ENCODE measurements at places on chromosomes 7 and 10. TPM values are rescaled to one million over a fixed set of nuclear protein-coding genes. Genes with fewer than 3 reads are reported as not detected.

DNA sequence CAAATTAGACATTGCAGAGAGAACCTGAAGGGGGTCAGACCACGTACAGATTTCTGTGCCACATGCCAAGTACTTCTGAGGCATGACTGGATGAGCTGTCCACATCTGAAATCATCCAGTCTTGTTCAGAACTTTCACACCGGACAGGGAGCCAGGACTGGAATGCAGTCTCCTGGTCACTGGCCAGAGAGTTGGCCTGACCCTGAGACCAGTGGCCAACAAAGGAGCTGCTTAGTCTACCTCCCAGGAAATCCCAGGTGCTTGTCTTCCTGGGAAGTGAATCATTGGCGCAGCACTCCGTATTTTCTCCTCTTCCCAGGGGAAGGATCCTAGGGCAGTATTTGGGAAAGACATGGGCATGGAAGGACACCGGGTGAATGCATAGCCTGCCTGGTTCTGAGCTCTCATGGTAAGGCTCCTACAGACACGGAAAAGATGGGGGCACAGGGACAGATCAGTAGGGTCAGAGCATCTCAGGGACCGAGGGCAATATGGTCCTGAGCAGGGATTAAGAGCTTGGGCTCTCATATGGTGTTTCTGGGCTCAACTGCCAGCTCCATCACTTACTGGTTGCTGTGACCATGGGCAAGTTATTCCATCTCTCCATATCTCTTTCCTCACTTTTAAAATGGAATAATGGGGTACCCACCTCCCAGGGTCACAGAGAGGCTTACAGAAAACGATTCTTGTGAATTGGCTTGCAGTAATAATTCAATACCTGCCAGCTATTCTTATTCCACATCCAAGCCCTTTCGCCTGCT is 1.3 kb upstream of the SCD start:
- peak overlapping the region; percentile 82 for H3K27ac ChIP-seq
- H3K4me1 ChIP-seq: peaks cover 62% of the 10 kb centered on the region
- H3K27me3 ChIP-seq: no peaks in the 10 kb centered on the region
- H3K4me3 ChIP-seq: peak overlapping the region; percentile 95
- DNase-seq: no peak
- peaks cover 14% of the 10 kb centered on the region for H3K36me3 ChIP-seq

DNA sequence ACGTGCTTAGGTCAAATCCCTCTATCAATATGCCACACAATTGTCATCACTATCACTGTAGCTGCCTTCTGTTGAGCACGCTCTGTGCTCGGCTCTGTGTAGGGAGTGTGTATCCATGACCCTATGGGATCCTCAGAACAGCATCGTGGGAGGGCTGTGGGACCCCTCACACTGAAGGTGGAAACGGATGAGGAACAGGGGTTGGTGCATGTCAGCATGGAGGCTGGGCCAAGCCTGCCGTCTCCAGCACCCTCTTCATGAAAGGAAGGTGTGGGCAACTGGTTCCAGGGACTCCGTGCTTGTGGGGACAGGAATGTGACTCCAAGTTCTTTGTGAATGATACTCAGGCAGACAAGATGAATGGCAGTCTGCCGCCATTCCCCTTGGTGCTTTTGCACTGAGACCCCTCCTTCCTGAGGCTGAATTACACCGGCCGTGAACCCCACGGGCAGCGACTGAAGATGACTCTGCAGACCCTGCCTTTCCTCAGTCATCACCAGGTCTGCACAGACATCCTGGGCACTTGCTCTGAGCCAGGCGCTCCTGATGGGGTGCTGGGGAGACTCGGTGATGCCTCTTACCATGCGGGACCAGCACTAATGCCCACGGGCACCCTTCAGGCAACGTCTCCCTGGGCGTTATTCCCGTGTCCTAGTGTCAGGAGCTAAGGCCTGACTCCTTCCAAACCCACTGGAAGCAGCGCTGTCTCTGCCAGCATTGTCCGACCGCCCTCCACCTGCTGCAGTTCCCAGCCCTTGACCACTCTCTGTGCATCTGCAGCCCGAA is 495.2 kb downstream of the TCERG1L start:
- H3K27ac ChIP-seq: no peak overlapping the region
- no peaks in the 10 kb centered on the region for H3K27me3 ChIP-seq
- H3K4me1 ChIP-seq: no peaks in the 10 kb centered on the region
- H3K36me3 ChIP-seq: no peaks in the 10 kb centered on the region

DNA sequence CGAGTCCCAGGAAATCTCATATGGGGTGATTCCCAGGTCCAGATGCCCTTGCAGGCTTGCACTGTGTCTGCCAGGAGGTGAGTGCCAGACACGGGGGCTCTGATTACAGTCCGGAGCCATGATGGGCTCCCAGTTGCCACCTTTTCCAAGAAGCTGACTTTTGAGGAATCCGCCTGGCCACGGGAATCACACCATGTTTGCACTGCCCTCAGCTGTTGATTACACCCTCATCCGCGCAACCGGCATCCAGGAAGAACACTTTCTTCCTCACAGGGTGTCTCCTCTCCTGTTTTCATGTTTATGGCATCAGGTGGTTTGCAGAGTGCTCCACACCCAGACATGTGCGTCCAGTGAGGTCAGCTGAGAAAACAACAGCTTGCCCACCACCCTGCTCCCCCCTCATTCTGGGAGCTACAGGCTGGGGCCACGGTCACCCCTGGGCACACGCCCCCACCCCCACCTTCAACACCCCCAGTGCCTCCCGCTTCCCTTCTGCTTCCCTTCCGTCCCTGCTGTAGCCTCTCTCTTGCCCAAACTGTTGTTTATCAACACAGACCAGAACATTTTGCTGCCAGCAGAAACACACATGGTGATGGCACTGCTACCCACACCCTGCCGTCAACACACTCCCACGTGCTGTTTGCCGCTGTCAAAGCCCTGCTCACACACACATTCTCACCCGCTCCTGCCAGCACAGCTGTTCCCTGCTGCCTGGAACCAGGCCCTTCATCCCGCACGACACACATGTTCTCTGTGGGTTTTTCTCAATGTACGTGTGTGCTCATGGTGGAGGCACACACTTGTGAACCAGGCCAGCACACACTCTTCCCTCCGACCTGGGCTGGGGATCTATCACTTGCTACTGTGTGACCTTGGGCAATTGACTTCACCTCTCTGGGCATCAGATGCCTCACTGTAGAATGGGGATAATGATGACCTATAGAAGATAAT is 35.8 kb downstream of the DDIT4 start:
- H3K4me1 ChIP-seq: peaks cover 25% of the 10 kb centered on the region
- no peak for DNase-seq
- no peaks in the 10 kb centered on the region for H3K27me3 ChIP-seq
- no peak overlapping the region for H3K4me3 ChIP-seq
- H3K27ac ChIP-seq: peak overlapping the region; percentile 47
- no peaks in the 10 kb centered on the region for H3K36me3 ChIP-seq

- H3K27me3 ChIP-seq: no peaks in the 10 kb centered on the region
- peaks cover 27% of the 10 kb centered on the region for H3K4me1 ChIP-seq
- H3K4me3 ChIP-seq: no peak overlapping the region
Observed at GRCh38 chr10:132406181-132406580, 9.2 kb downstream of the PWWP2B start.

DNA sequence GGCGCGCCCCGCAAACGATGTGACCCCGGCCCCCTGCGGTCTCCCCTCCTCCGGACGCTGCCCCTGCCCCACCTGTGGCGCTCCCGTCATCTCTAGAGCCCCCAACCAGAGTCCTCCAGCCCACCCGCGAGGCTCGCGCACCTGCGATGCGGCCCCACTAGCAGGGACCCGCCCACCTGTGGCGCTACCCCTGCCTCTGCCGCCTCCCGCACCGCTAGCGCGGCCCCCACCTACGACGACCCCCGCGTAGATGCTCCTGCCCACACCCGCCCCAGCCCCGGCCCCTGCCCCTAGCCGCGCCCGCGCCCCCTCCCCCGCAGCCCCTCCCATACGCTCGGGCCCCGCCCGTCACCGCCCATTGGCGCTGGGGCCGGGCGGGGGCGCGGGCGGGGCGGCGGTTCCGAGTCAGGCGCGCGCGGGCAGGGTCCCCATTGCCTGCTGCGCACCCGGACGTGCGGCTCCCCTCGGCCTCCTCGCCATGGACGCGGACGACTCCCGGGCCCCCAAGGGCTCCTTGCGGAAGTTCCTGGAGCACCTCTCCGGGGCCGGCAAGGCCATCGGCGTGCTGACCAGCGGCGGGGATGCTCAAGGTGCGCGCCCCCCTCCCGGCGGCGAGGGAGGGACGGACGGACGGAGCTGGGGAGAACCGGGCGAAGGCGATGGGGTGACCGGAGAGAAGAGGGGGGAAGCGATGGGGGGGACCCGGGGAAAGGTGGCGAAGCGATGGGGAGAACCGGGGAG is at the start of gene PFKP:
Gene PFKP, plus strand, starts transcription at position 431 of the 741 bp plus-strand sequence. Its CDS starts 48 bp downstream, at position 479.
- H3K27me3 ChIP-seq: no peaks in the 10 kb centered on the region
- H3K36me3 ChIP-seq: peaks cover 12% of the 10 kb centered on the region
- peak within 1 kb of the TSS; percentile 82 for H3K27ac ChIP-seq
- DNase-seq: no peak
- H3K4me3 ChIP-seq: peak within 1 kb of the TSS; percentile 91

ESYT2 gene
- total RNA-seq: 146 TPM

DNA sequence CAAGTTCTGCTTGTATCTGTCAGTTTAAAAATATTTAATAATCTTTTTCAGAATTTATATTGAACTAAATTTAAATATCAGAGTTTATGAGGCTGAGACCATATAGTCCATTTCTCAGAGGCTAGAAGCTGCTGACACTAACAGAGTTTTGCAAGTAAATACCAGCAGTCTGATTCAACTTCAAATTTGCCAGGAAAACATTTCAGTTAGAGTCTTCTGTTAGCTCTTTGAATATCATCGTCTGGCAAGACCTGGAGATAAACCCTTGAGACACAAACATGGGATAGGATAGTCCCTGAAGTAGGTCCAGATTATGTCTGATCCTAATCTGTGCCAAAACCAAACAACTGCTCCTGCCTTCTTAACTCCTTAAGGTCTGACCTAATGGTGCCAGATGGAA is 472.8 kb upstream of the STEAP1 start:
- no peak overlapping the region for H3K27ac ChIP-seq
- no peaks in the 10 kb centered on the region for H3K4me1 ChIP-seq
- H3K27me3 ChIP-seq: no peaks in the 10 kb centered on the region
- no peak overlapping the region for H3K4me3 ChIP-seq
- DNase-seq: no peak
- no peaks in the 10 kb centered on the region for H3K36me3 ChIP-seq

CPXM2 gene
- not detected for total RNA-seq

DNA sequence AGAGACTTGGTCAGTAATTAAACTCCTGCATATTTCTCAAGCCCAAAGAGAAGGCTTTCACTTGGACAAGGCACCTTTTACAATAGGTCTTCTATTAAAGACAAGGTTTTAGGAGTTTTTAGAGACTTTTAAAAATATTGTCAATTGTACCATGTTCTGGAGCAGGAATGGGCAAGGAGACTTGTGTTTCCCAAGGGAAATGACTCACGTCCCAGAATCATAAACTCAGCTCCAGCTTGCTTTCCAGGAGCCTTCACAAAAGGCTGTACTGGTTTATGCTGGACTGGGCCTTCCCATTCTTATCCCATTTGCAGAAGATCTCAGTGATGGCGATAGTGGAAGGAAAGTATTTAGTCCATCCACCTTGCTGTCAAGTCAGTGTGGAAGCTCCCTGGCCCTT is 7.8 kb upstream of the GLI3 start:
- no peak for DNase-seq
- no peaks in the 10 kb centered on the region for H3K27me3 ChIP-seq
- H3K4me1 ChIP-seq: peaks cover 28% of the 10 kb centered on the region
- no peak overlapping the region for H3K27ac ChIP-seq
- H3K4me3 ChIP-seq: no peak overlapping the region

- peaks cover 5% of the 10 kb centered on the region for H3K4me1 ChIP-seq
- H3K4me3 ChIP-seq: no peak overlapping the region
- peaks cover 46% of the 10 kb centered on the region for H3K36me3 ChIP-seq
- H3K27me3 ChIP-seq: no peaks in the 10 kb centered on the region
Observed at GRCh38 chr7:23405240-23405618, 65.1 kb downstream of the IGF2BP3 start.

STOX1 gene
- total RNA-seq: 1.3 TPM

DNA sequence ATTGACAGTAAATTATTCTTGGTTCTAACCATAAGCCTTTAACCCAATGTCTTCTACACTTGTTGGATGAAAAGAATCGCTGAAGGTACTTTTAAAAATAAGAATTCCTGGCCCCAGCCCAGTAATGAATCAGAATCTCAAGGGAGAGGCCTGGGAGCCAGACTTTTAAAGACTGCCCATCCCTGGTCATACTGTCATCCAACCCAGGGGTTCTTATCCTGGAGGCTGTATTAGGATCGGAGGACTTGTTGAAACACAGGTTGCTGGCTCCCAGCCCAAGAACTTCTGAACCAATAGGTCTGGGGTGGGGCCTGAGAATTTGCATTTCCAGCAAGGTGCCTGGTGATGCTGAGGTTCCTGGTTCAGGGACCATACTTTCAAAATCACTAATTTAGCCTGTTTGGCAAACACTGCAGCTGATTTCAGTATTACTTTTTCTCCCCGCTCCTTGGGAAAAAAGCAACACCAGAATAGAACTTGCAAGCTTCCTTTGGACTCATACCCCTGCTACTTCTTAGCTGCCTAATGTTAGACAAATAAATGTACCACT is 79.5 kb upstream of the FAM133B start:
- H3K36me3 ChIP-seq: peaks cover 13% of the 10 kb centered on the region
- H3K27ac ChIP-seq: peak overlapping the region; percentile 56
- H3K4me3 ChIP-seq: no peak overlapping the region
- DNase-seq: no peak
- H3K4me1 ChIP-seq: peaks cover 19% of the 10 kb centered on the region

GRCh38 chr7:142478479-142479220 is 220.8 kb upstream of the PRSS58 start:
- H3K4me3 ChIP-seq: no peak overlapping the region
- no peak overlapping the region for H3K27ac ChIP-seq
- H3K36me3 ChIP-seq: no peaks in the 10 kb centered on the region

NET1 gene
- total RNA-seq: 11.3 TPM

MTURN gene
- total RNA-seq: 19.3 TPM

DNA sequence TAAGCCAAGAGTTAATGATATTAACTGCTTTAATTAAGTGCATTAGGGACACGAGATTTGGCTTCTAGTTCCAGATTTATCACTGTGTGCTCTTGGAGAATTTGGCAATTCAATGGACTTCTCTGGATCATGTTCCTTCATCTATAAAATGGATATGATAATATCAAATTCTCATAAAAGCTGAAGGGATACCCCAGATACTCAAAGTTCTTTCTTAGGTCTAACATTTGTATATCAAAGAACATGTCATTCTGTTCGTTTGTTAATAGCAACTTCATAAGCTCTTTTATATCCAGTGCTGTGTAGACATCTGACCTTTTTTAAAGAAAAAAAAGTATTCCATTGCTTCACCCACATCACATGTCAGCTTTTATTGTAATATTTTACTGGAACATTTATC is 54.6 kb upstream of the HDAC9 start:
- no peak overlapping the region for H3K4me3 ChIP-seq
- no peak overlapping the region for H3K27ac ChIP-seq
- no peaks in the 10 kb centered on the region for H3K36me3 ChIP-seq
- H3K4me1 ChIP-seq: peaks cover 4% of the 10 kb centered on the region
- no peak for DNase-seq

DNA sequence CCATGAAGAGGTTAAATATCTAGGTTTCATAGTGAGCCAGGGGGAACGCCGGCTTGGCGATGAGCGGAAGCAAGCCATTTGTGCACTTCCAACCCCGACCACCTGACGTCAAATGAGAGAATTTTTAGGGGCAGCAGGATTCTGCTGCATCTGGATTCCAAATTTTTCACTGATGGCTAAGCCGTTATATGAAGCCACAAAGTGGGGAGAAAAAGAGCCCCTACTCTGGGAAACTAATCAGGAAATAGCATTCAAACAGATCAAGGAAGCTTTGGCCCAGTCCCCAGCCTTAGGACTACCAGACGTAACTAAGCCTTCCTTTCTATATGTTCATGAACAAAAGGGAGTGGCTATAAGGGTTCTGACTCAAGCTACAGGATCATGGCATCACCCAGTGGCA is 12.9 kb upstream of the ADCK2 start:
- no peaks in the 10 kb centered on the region for H3K27me3 ChIP-seq
- H3K4me3 ChIP-seq: no peak overlapping the region
- no peak for DNase-seq
- H3K36me3 ChIP-seq: no peaks in the 10 kb centered on the region
- no peak overlapping the region for H3K27ac ChIP-seq

All from osteocyte (in vitro differentiated cells).